CD4-positive, alpha-beta T cell treated with Interleukin-17A for 1 hour (primary cell): ENCODE measurements at places on chromosomes 4 and X.

DNA sequence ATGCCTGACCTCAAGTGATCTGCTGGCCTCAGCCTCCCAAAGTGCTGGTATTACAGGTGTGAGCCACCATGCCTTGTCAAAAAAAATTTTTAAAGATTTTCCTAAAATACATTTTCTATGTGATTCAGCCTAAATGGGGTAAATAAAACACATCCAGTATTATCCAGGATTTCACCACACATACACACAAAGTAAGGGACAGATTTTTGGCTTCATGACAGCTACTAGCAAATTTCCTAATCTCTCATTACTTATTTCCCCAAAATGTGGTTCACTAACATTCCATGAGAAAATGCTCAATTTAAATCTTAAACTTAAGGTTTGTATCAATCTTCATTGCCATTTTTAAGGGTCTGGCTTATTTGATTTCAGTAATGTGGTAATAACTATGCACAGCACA lies 348.5 kb upstream of the INTU start:
- DNase-seq, result no peak

- no peak for DNase-seq
Measured at GRCh38 chr4:76511947-76512346, 76.9 kb downstream of the SHROOM3 start.

GRCh38 chr4:152784490-152785350 lies 5.0 kb downstream of the ARFIP1 start:
- DNase-seq, result no peak

DNA sequence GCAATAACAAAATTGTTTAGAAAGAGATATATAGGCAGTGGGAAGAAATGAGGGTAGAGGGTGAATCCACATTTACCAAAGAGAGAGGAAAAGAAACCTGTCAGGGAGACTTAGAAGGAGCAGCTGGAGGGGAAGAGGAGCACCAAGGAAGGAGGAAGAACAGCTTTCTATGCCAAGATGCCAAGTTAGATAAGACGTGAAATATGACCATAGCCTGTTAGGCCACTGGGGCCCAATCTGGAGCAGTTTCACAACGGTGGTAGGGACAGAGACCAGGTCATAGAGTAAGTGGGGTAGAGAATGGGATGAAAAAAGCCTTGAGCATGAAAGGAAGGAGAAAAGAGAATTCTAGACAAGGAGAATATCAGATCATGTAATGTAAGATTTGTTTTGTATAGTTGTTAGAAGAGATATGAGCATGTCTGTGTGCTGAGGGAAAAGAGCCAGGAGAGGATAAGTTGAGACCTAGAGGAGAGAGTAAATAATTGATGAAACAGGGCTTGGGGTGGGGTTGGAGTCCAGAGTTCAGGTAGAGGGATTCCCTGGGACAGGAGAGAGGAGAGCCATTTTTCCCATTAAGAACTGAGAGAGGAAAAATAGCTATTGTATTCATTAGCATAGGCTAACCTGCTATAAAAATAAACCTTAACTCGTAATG lies 4.4 kb upstream of the SOWAHB start:
- no peak for DNase-seq

- DNase-seq, result no peak
Measured at GRCh38 chr4:140168474-140168873, 14.5 kb upstream of the MAML3 start.

DNA sequence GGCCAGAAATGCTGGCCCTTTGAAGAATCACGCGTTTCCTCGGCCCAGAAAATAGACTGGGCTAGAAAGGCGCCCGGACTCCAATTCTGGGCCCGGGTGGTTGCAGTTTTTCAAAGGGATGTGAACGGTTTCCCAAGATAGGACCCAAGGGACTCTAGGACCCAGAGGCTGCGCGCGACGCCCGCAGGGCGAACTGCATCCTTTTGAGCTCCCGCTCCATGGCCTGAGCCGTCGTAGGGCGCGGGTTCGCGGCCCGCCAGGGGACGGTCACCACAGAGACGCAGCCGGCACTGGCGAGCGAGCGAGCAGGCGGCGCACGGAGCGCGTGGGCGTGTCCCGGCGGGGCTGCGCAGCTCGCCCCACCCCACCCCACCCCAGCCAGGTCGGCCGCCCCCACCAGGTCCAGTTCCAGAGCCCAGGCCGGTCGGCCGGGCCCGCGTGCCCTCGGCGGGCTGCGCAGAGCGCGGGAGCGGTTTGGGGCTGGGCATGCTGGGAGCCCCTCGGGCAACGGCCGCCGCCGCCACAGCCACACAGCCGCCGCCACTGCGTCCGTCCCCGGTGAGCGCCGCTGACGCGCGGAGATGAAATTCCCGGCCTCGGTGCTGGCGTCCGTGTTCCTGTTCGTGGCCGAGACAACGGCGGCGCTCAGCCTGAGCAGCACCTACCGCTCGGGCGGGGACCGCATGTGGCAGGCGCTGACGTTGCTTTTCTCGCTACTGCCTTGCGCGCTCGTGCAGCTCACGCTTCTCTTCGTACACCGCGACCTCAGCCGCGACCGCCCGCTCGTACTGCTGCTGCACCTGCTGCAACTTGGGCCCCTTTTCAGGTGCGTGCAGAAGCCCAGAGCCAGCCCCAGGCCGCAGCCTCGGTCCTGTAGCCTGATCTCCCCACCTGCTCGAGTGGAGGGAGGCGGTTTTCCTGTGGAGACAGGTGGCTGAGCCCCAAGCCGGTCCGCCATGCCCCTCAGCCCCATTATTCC lies at the start of gene XK:
XK (plus strand) TSS at position 411 of the 979 bp plus-strand sequence; CDS start at position 582, 171 bp downstream.
- peak; percentile 22 for DNase-seq
